ENCODE measurements at places on chromosomes 2 and 18.

GRCh38 chr2:112923237-112923966, 12.4 kb downstream of the IL37 start:
- DNase-seq: no peak

DNA sequence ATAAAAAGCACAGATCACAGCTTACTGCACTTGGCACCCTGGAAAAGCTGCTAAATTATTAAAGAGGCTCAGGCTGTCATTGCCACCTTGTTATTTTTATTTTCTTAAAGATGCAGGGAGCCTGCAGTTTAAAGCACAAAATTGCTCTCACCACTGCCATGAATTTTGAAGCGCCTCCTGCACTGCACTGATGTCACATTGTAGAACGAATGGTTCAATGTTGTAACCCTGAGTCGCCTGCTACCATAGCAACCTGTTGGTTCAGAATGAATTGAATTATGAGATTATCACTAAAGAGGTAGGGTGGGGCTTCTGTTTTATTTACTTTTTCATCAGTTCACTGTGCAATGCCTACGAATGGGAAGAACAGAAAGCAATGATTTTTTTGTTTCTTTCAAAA, 16.5 kb downstream of the SCG2 start:
- no peak for DNase-seq

GRCh38 chr2:34242763-34243123, 643.6 kb upstream of the FAM98A start:
- no peak for DNase-seq

GRCh38 chr18:47531717-47532116, 280.3 kb upstream of the SKOR2 start:
- no peak for DNase-seq

GRCh38 chr18:63329431-63330145, 10.0 kb upstream of the BCL2 start:
- DNase-seq: no peak
